ENCODE measurements at places on chromosomes 6 and 20. TPM values are rescaled to one million over a fixed set of nuclear protein-coding genes. Genes with fewer than 3 reads are reported as not detected.

The CEP85L gene
- 7.1 TPM for total RNA-seq

The ZCCHC3 gene
- total RNA-seq, result 9.7 TPM

The TTPAL gene
- 9.0 TPM for total RNA-seq

The TBX18 gene
- total RNA-seq, result 1.3 TPM

The SLC22A3 gene
- total RNA-seq, result 8.6 TPM

The WFDC2 gene
- total RNA-seq, result not detected

The UBE2C gene
- total RNA-seq, result 0.26 TPM

The MED23 gene
- 19.5 TPM for total RNA-seq

Data from bronchial epithelial cell (primary cell).